Neuronal stem cell (in vitro differentiated cells): ENCODE measurements at places on chromosomes 12 and 14.

GRCh38 chr12:113837528-113838296, 128.4 kb downstream of the RBM19 start:
- DNase-seq, result no peak

GRCh38 chr12:124687917-124688316, 120.5 kb upstream of the NCOR2 start:
- no peak for DNase-seq

DNA sequence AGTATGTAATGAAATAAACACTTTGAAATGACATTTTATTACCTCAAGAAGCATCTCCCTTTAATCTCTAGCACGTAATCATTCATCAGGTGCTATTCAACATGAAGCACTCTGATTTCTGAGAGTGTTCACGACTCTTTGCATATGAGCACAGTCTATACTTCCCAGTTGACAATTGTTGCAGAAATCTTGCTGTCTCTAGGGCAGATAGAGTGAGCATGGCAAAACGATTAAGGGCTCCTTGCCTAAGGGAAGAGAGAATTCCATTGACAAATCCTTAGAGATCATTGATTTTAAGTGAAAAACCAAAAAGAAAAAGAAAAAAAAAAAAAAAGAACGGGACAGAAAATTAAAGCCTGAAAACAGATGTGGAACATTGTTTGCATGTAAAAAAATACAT, 107.6 kb downstream of the C12orf50 start:
- no peak for DNase-seq

GRCh38 chr14:51419685-51420084, 179.6 kb downstream of the TMX1 start:
- DNase-seq, result no peak

DNA sequence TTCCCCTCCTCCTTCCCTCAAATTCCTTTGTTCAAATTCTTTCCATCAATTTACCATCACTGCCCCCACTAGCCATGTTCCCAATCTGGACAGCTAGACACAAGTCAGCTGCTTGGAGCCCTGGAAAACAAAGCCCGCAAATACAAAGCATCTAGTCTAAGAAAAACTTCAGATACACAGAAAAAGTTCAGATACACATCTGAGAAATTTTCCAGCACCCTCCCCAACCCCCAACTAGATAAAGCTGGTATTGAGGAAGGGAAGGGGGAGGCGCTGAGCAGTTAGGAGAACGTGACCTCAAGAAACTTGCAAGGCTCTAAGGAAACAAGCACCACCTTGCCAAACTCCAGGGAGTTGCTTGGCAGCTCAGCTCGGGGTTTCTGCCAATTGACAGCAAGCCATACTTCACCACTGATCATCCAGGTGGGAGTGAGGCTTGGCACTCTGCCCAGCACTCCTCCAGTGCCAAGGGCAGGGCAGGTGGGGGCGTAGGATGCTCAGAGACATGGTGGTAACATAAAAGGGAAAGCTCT, 5.1 kb upstream of the CNIH1 start:
- DNase-seq, result no peak
